ENCODE measurements at places on chromosomes 12 and 14. TPM values are rescaled to one million over a fixed set of nuclear protein-coding genes. Genes with fewer than 3 reads are reported as not detected.

The FAM222A gene
- 2.9 TPM for total RNA-seq

The PTCSC3 gene
- not detected for total RNA-seq

The BCL2L14 gene
- total RNA-seq = not detected

The SLCO1B1 gene
- not detected for total RNA-seq

The SOX5 gene
- 107 TPM for total RNA-seq

The CD163L1 gene
- 5.7 TPM for total RNA-seq

The HCAR2 gene
- total RNA-seq = under 0.01 TPM

The IRF9 gene
- 12.2 TPM for total RNA-seq

The SYNDIG1L gene
- total RNA-seq = 6.9 TPM

The DNAH10 gene
- total RNA-seq = 22.4 TPM

The KCNC2 gene
- 22.4 TPM for total RNA-seq

The SALL2 gene
- total RNA-seq = 10.2 TPM

The BHLHE41 gene
- total RNA-seq = 0.41 TPM

The FAM181A gene
- total RNA-seq = 2.4 TPM

The SLC6A12 gene
- 6.9 TPM for total RNA-seq

The OR4L1 gene
- total RNA-seq = not detected

Data from frontal cortex (tissue), 4 donors.